ENCODE measurements at places on chromosomes 3 and 15.

DNA sequence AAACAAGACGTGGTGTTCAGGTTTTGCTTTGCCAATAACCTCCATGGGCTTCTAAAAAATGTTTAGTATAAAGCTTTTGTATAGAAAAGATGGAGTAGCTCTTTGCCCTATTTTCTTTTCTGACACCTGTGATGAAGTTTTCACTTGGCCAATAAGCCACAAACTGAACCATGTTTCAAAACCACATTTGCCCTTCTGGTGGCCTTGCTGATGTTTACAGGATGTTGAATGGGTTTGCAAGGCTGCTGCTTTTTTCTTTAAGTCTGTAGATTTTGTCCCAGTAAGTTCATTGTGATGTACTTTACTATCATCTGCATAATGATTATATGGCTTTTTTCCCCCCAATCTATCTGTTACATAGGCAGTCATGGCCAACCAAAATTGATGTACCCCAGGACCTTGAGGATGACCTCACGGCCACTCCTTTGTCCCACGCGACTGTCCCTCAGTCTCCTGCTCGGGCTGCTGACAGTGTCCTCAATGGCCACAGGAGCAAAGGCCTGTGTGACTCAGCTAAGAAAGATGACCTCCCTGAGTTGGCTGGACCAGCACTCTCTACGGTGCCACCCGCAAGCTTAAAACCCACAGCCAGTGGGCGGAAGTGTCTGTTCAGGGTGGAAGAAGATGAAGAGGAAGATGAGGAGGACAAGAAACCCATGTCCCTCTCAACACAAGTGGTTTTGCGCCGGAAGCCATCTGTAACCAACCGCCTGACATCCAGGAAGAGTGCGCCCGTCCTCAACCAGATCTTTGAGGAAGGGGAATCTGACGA is 60.8 kb downstream of the SNRK start:
- DNase-seq, result no peak

DNA sequence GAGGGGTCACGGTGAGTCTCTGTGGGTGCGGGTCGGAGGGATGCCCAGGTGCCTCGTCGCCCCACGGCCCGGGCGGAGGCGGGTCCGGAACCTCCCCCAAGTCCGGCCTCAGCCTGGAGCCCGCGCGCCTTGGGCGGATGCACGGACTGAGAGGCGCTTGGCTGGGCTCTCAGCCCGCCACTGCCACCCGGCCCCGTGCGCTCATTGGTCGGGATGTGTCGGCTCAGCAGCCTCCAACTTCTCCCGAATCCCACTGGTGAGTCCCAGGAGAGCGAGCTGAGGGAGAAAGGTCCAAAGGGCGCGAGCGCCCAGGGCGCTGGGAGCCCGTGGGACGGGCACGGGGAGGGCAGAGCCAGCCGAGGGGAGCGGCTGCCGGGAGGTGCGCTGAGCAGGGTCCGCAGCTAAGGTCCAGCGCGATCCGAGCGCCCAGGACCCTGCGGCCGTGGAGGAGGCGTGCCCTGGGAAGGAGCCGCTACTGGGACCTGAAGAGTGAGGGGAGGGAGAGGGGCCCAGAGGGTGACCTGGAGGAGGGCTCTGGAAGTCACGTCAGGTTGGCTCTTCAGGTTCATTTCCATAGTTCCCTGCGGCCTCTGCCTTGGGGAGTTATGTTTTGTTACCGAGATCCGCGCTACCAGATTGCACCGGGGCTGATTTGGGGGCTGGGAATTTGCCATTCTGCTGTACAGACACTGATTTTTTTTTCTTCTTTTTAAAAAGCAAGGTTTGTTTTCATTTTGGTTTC is at the start of gene MME:
TSS of gene MME (plus strand) at position 574 of the 742 bp plus-strand sequence. CDS start 3,849 bp downstream, outside the sequence.
- peak; percentile 27 for DNase-seq

GRCh38 chr3:119237299-119237698 is 3.4 kb downstream of the B4GALT4 start:
- DNase-seq, result no peak

DNA sequence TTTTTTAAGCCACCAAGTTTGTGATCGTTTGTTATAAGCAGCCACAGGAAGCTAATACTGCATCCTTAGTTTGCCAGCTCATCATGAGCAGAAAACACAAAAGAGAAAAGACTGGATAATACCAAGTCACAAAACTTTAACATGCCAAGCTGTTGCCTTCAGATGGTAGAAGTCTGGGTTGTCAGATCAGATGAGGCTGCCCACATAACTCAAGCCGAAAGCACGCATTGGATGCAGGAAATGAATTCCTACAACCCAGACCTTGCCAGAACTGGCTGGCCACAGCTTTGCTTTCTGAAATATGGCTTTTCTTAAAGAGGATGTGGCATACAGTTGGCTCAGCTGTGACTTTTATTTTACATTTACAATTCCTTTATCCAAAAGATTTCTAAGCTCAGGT is 118.3 kb upstream of the NEO1 start:
- no peak for DNase-seq

DNA sequence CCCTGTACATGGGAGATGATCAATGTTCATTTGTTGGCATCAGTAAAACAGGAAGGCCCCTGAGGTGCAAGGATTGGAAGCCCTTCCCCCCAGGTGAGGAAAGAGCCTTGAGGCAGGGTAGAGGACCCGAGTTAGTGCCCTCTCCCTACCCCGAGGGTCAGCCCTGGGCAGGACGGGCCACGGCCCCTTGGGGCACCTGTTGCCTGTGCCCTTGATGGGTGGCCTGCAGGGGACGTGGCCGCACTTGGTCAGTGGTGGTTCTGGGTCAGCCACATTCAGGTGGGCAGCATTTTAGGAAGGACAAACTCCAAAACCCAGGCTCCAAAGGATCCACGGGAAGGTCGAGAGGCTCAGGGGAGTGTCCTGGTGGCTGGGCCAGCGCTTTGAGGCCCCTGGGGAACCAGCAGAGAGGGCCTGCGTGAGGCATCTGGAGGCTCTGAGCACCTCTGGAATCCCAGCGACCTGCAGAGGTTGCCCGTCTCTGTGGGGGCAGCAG is 15.8 kb upstream of the RPUSD3 start:
- no peak for DNase-seq

DNA sequence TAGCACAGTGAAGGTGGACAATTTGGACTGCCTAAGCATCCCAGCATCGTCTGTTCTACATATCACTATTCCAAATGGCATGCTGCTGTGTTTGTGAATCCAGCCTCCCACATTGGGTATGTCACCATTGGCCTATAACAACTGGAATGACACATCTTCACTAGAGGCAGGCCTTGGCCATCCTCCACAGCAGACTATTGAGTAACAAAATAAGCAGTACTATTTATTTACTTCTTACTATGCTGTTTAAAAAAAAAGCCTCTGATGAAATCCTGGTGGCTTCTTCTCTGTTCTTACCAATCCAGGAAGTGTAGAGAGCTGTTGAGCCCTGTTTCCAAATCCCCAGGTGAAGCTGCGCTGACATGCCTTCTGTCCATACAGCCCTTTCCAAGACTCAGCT is 30.6 kb upstream of the CERS3 start:
- no peak for DNase-seq

- DNase-seq, result no peak
Measured at GRCh38 chr3:46107682-46108081, 80.4 kb upstream of the XCR1 start.

DNA sequence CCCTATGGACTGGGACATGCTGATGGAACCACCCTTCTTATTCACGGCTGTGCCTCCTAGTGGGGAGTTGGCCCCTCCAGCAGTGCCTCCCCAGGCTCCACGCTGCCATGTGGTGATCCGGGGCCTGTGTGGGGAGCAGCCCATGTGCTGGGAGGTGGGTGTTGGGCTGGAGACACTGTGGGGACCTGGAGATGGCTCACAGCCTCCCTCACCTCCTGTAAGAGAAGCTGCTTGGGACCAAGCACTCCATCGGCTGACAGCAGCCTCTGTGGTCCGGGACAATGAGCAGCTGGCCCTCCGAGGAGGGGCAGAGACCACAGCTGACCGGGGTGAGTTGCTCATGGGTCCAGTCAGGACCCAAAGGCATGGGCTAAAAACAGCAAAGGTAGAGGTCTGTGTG is 9.1 kb downstream of the ALG3 start:
- DNase-seq, result no peak

GRCh38 chr15:41881920-41882688 is 11.7 kb downstream of the SPTBN5 start:
- no peak for DNase-seq

GRCh38 chr15:27081676-27082418 is 110.9 kb downstream of the GABRG3 start:
- DNase-seq, result no peak

- no peak for DNase-seq
Measured at GRCh38 chr15:90315278-90315982, 36.7 kb upstream of the ZNF774 start.

DNA sequence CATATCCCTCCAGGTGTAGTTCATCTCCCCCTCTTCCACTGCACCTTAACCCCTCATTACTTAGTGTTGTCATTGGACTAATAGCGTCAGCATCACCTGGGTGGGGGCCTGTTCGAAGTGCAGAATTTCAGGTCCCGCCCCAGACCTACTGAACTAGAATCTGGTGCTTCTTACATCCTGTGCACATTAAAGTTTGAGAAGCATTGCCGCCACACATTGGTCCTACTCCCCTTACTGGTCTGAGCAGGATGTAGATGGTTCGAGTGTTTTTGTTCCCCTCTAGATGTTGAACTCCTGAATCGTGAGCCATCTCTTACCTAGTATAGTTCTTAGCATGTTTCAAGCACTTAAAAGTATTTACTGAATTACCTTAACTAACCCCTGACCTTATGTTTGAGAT is 13.2 kb downstream of the KLHL18 start:
- no peak for DNase-seq

- no peak for DNase-seq
Measured at GRCh38 chr3:35296533-35296932, 342.8 kb upstream of the ARPP21 start.

DNA sequence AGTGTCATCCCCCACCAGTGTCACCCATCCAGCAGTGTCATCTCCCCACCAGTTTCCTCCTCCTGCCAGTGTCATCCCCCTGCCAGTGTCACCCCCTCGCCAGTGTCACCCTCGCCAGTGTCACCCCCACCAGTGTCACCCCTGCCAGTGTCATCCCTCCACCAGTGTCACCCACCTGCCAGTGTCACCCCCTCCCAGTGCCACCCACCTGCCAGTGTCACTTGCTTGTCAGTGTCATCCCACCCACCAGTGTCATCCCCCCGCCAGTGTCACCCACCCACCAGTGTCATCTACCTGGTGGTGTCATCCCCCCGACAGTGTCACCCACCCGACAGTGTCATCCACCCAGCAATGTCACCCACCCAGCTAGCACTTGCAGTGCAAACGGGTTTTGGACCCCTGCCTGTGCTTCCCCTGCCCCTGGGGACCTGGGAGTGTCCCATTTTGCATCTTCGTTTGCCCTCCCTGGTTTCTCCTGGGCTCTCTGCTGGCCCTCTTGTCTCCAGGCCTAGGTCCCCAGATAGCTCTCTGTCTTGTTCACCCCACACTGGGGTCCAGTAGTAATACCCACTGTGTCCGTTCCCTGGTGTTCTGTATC is 99.8 kb upstream of the PRR20G start:
- DNase-seq, result no peak

DNA sequence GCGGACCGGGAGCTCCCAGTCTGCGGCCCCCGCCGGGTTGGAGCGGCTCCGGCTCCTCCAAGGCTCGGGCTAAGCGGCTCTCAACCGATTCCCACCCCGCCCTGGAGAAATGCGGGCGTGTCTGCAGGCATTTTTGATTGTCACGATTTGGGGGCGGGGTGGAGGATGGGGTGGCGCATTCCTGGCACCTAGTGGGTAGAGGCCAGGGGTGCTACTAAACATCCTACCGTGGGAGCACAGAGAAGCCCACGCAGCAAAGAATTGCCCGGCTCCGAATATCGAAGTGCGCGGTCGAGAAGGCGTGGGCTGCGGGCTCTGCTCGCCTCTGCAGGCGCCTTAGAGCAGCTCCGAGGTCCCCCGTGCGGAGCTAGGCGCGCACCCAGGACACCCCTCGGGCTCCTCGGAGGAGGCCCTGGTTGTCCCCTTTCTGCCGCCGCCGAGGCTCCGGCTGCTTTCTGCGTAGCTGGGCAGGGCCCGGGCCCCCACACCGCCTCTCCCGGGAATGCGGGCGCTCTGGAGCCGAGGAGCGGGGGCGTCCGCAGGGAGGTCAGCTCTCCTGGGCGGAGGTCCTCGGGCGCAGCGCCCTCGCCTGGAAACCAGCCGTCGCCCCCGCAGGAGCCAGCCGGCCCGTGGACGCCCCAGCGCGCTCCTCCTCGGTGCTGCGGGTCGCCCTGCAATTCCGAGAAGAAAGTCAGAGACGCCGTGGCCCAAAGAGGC is 16.5 kb upstream of the LAMP3 start:
- peak; percentile 42 for DNase-seq

DNA sequence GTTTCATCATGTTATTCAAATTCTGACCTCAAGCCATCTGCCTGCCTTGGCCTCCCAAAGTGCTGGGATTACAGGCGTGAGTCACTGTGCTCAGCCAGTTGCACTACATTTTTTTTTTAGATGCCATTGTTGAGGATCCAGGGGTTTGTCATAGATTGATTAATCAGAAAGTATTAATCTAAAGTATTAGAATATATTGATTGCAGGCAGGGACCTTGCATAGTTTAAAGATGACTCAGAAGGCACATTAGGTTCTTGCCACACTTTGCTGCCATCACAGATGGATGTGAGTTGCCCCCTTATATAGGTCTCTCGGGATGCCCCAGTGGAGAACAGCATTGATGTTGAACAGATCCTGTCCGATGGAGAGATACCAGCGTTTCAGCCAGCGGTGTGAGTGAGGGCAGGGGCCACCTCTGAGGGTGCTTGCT is 41.1 kb downstream of the IGF1R start:
- peak; percentile 61 for DNase-seq

DNA sequence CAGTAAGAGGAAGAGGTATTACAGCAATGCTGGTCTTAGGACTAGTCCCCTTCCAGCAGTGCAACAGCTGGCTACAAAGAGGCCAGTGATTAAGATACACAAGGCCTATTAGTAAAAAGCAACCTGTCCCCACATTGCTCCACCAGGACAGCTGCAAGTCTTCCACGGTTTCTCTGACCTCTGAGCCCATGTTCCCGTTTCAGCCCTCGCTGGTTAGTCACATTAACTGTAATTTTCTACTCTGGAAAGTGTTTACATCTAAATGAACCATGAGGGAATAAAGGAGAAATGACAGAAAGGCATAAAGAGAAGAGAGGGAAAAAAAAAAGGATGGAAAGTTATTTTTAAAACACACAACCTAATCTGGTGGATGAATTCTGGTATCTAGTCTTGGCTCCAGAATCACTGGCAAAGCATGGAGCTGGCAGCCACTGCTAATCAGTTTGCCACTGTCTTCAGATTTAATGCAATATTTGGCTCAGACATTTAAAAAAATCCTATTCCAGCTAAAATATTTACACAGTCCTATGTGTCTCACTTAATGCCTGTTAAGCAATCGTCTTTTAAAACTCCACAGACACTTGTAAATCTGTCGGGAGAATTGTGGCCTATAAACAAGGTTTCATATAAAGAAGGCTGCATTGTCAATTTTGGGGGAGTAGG is 154.9 kb downstream of the GREM1 start:
- DNase-seq, result no peak

- no peak for DNase-seq
Measured at GRCh38 chr3:26061947-26062346, 272.1 kb downstream of the OXSM start.

- DNase-seq, result no peak
Measured at GRCh38 chr3:38985981-38986380, 65.8 kb downstream of the SCN11A start.

- no peak for DNase-seq
Measured at GRCh38 chr3:45552031-45552793, 42.3 kb upstream of the LIMD1 start.

GRCh38 chr3:121490161-121490560 is 55.6 kb downstream of the POLQ start:
- no peak for DNase-seq

GRCh38 chr3:24763393-24763792 is 268.7 kb upstream of the THRB start:
- DNase-seq, result no peak

GRCh38 chr3:181919375-181919774 is 207.7 kb downstream of the SOX2 start:
- DNase-seq, result no peak

All from BE2C (cell line).